ENCODE measurements at places on chromosomes 3 and 15.

DNA sequence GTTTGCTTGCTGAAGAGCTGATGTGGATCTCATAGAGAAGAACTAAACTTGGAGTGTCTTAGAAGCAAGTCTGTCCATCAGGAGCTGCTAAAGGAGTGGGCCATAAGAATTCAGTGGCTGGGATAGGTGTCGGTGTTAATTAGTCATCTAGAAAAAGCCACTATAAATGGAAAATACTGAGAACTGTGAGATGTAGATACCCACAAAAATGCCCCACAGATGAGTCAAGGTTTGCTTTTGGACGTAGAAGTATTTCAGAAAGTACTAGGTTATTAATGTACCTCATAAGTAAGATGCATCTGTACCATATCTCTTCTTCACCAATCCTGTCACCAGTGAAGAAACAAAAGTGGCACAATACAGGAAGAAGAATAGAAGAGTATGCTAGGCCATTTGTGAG lies 530.9 kb upstream of the TGFBR2 start:
- no peak for DNase-seq

GRCh38 chr3:141422961-141423582 lies 54.8 kb downstream of the ZBTB38 start:
- no peak for DNase-seq

- no peak for DNase-seq
Observed at GRCh38 chr3:111874177-111874820, 15.2 kb downstream of the PHLDB2 start.

DNA sequence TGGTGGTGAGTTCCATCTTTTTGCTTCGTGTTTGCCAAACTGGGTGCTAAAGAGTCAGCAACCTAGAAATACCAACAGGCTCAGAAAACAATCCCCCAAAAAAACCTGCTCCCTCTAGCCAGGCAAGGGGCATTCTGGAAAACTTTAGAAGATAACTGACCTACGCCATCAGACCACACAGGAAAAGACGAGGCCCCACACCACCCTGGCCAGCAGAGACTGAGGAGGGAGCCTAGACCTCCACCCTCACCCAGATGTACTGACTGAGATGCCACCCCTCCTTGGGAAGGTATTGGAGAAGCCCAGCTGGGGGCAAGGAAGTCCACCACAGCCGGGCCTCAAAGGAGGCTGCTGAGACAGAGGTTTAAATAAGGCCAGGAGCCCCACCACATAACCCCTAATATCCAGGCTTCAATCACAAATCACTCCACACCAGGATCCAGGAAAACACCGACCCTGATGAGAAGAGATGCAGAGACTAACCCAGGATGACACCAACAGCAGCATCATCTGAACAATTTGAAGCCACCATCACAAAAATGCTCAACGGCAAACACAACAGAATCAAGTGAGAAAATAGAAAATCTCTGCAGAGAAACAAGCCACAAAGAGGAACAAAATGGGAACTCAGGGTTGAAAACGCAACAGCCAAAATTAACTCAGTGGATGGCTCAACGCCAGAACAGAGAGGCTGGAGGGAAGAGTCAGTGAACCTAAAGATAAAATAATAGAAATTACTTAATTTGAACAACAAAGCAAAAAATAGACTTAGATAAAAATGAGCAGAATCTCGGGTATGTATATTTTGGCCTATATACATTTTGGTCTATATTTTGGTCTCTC lies 61.0 kb downstream of the TPRA1 start:
- DNase-seq, result no peak

DNA sequence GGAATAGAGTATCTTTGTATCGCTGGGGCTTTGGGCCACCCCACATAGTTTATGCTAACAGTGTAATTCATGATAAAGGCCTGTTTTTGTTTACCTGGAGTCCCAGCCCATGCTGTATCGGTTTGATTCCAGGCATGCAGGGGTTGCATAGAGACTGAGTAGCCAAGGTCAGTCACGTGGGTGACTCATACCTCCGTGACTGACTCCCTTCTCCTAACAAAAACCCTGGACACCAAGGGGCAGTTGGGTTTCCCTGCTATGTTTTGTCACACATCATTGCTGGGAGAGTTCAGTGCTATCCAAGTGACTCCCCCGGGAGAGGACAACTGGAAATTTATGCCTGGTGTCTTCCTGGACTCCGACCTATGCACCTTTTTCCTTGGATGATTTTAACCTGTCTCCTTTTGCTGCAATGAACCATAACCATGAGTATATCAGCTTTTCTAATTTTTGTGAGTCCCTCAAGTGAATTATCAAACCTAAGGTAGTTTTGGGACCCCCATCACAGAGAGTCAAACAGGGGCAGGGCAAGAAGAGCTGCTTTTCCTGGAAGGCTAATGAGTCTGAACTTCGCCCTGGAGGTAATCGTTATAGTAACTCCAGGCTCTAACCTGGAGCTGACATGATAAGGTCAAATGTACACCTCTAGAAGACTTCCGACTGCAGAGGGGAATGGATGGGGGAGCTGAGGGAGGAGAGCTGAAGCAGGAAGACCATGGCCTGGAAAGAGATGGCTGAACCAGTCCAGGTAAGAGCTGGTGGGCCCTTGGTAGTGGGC lies 57.0 kb downstream of the SRGAP3 start:
- DNase-seq, result no peak

DNA sequence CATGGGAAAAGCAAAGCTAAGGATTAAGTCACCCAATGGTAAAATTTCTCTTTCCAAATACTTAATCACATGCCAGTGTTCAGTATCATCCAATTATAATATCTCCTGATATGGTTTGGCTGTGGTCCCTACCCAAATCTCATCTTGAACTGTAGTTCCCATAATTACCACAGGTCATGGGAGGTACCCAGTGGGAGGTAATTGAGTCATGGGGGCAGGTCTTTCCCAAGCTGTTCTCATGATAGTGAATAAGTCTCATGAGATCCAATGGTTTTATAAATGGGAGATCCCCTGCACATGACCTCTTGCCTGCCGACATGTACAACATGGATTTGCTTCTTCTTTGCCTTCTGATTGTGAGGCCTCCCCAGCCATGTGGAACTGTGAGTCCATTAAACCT lies 26.1 kb upstream of the NMB start:
- no peak for DNase-seq

GRCh38 chr3:144073698-144074097 lies 102.1 kb downstream of the DIPK2A start:
- DNase-seq, result no peak

GRCh38 chr15:40313531-40314398 lies 6.0 kb upstream of the PLCB2 start:
- DNase-seq, result no peak

- no peak for DNase-seq
Observed at GRCh38 chr3:64518950-64519349, 168.8 kb downstream of the ADAMTS9 start.

- no peak for DNase-seq
Observed at GRCh38 chr3:3086239-3086638, 23.9 kb downstream of the IL5RA start.

DNA sequence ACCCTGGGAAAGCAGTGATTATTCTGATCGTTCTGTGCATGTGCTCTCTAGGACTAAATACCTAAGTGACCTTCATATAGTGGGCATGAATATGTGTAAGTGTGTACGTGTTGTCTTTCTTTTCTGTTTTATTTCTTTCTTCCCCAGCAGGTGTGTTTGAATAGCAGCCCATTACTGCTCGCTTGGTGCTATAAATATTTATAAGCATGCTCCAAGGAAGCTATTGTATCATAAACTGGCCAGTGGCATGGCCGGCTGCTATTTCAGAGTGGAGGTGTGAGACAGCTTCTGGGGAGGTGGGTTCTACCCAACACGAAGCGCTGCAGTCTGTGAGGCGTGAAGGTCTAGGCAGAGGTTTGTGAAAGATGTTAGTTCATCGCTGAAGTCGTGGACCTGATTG lies 641.8 kb downstream of the NTRK3 start:
- DNase-seq, result no peak
